ENCODE measurements at places on chromosomes 7 and 10.

GRCh38 chr10:95572131-95572820 lies 11.1 kb upstream of the SORBS1 start:
- DNase-seq = no peak

GRCh38 chr10:34814913-34815184 lies 247 bp downstream of the PARD3 start:
- no peak for DNase-seq

DNA sequence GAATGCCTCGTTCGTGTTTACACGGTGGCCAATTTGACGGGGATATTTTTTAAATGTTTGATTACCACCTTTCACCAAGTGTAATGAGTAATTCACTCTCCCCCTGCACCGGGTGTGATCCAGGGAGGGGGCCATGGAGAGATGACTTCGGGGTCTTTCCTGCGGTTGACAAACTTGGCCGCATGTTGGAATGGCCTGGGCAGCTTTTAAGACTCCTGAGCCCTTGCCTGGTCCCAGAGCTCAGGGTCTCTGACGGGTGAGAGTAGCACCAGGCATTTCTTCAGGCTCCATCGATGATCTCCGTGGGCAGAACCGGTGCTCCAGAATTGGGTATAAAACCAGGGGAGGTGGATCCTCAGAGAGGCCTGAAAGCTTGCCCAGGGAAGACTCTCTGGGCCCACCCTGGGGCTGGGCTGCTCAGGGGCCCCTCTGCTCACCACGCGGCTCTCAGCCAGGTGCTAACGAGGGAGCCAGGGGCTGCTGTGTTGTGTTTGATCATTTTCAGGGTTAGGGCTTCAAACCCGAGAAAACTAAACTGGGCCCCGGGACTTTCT lies 882 bp downstream of the ZNF282 start:
- peak; percentile 72 for DNase-seq

DNA sequence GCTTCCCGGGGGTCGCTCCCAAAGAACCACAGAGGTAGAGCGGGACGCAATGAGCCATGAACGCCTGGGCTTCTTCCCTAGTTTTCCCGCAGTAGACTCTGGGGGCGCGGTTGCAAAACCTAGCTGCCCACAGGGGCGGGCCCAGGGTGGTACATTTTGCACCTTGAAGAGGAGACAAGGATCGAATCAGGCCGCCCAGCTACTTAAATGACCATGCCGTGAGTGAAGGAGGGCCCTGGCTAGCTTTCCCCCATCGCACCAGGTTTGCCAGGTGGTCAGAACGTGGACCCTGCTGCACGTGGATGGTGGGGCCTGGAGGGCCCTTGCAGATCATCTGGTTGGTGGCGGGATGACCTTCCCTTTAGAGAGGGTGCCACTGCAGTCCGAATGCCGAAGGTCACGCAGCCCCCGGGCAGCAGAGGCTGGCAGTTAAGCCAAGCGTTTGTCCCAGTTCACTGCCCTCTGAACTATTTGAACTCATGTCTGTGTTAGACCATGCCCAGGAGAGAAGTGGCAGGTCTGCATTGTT lies 604 bp upstream of the SHTN1 start:
- DNase-seq = no peak

- DNase-seq = no peak
Measured at GRCh38 chr7:158362001-158362400, 225.6 kb downstream of the PTPRN2 start.

DNA sequence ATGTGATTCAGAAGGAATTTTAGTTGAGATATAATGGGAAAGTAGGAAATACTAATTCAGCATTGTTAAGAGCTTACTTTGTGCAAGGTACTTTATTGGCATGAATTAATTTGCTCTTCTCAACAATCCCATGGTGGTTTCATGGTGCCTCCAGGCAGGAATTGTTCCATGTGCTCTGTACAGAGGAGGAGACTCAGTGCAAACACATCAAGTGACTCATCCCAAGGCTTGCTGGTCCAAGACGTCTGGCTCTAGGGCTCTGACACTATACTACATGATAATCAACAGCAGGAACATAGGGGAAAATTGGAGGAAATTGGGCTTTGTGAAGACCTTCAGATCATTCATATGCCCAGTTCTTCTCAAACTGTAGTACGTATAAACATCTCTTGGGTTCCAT lies 66.5 kb upstream of the PRKG1 start:
- DNase-seq = no peak

GRCh38 chr10:102452672-102453340 lies 1.5 kb upstream of the C10orf95 start:
- peak; percentile 80 for DNase-seq

- no peak for DNase-seq
Measured at GRCh38 chr7:84529480-84530205, 335.1 kb upstream of the SEMA3A start.

DNA sequence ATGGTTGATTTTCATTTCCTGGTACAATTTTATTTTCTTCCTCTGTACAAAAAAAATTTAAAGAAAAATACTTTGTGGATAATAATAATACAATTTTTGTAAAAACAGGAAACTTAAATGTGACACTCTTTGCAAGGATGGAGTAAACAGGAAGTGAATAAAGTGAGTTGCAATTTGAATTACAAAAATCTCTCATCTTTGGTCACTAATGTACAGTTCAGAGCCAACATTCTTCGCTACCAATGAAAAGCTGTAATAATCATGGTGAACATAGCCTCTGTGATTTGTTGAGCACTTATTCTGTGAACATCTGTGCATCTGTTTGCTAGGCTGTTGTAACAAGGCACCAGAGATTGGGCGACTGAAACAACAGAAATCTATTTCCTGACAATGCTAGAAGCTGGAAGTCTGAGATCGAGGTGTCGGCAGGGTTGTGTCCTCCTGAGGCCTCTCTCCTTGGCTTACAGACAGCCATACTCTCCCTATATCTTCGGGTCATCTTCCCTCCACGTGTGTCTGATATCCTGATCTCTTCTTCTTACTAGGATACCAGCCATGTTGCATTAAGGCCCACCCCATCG lies 295.3 kb upstream of the KLF6 start:
- DNase-seq = no peak

- no peak for DNase-seq
Measured at GRCh38 chr10:100878291-100878910, 34.4 kb upstream of the SLF2 start.

All from activated CD8-positive, alpha-beta memory T cell treated with anti-CD3 and anti-CD28 coated beads for 24 hours (primary cell).